ENCODE measurements at places on chromosomes 7 and 10. TPM values are rescaled to one million over a fixed set of nuclear protein-coding genes. Genes with fewer than 3 reads are reported as not detected.

- H3K4me3 ChIP-seq: no peak within 1 kb of the TSS
- DNase-seq: no peak
- peaks cover 28% of the 10 kb centered on the region for H3K27me3 ChIP-seq
- no peak within 1 kb of the TSS for H3K27ac ChIP-seq
- H3K36me3 ChIP-seq: no peaks in the 10 kb centered on the region
Measured at GRCh38 chr7:151186640-151187408, at the start of gene ASB10. ASB10 (minus strand) TSS chr7:151187250; CDS start chr7:151187130, 120 bp downstream.

GRCh38 chr10:81081887-81082620 lies 544.4 kb downstream of the SH2D4B start:
- DNase-seq: no peak
- no peak overlapping the region for H3K4me3 ChIP-seq
- H3K4me1 ChIP-seq: no peaks in the 10 kb centered on the region
- no peaks in the 10 kb centered on the region for H3K27me3 ChIP-seq
- no peaks in the 10 kb centered on the region for H3K36me3 ChIP-seq

DNA sequence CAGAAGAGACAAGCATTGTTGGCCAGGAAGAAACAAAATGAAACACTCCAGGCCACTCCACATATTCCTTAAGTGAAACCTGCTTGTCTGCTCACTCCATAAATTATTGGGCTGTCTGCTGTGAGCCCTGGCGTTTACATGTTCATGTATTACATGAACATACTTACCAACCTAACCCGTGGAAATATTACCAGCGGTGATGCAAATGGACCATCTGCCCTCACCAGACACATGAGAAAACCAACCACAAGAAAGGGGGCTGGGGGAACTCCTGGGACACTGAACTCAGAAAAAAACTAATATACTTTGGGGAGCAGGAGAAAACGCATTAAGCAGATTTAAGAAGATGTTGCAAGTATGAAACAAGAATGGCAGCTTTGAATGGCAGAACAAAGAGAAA lies 731.2 kb upstream of the IGFBP3 start:
- no peak overlapping the region for H3K4me3 ChIP-seq
- no peak for DNase-seq
- H3K36me3 ChIP-seq: no peaks in the 10 kb centered on the region

DNA sequence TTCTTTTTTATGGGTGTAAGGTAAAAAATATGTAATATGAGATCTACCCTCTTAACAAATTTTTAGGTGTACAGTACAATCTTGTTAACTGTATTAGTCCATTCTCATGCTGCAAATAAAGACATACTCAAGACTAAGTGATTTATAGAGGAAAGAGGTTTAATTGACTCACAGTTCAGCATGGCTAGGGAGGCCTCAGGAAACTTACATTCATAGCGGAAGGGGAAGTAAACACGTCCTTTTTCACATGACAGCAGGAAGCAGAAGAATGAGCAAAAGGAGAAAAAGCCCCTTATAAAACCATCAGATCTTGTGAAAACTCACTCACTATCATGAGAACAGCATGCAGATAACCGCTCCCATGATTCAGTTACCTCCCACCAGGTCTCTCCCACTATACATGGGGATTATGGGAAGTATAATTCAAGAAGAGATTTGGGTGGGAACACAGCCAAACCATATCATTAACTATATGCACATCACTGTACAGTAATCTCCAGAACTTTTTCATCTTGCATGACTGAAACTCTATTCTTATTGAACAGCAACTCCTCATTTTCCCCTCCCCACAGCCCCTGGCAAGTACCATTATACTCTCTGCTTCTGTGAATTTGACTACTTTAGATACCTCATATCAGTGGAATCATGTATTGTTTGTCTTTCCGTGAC lies 127.4 kb downstream of the WNT2 start:
- no peaks in the 10 kb centered on the region for H3K27me3 ChIP-seq
- H3K27ac ChIP-seq: no peak overlapping the region
- no peak overlapping the region for H3K4me3 ChIP-seq
- H3K4me1 ChIP-seq: no peaks in the 10 kb centered on the region
- H3K36me3 ChIP-seq: peaks cover 2% of the 10 kb centered on the region
- no peak for DNase-seq

DNA sequence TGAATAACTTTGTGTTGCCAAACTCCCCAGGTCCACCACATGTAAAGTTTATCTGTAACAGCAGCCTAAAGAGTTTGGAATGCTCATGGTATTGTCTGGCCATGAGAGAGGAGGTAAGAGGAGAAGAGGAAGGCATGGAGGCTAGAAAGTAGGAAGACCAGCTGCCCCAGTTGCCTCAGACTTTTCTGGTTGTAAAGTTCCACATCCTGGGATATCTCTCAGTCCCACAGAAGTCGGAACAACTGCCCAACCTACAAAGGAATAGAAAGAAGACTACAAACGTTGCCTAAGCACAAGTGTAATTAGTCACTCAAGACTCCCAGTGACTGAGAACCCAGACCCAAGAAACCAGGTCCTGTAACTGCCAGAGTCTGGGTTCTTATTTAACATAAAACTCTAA lies 47.3 kb downstream of the CREB3L2 start:
- no peaks in the 10 kb centered on the region for H3K36me3 ChIP-seq
- no peaks in the 10 kb centered on the region for H3K4me1 ChIP-seq
- H3K4me3 ChIP-seq: no peak overlapping the region
- DNase-seq: no peak

Gene FAM185A
- total RNA-seq: 8.2 TPM

GRCh38 chr10:2633630-2634029 lies 433.7 kb upstream of the PFKP start:
- DNase-seq: no peak
- no peaks in the 10 kb centered on the region for H3K36me3 ChIP-seq
- no peaks in the 10 kb centered on the region for H3K27me3 ChIP-seq
- H3K4me3 ChIP-seq: no peak overlapping the region

Gene FGFBP3
- total RNA-seq: 0.52 TPM

DNA sequence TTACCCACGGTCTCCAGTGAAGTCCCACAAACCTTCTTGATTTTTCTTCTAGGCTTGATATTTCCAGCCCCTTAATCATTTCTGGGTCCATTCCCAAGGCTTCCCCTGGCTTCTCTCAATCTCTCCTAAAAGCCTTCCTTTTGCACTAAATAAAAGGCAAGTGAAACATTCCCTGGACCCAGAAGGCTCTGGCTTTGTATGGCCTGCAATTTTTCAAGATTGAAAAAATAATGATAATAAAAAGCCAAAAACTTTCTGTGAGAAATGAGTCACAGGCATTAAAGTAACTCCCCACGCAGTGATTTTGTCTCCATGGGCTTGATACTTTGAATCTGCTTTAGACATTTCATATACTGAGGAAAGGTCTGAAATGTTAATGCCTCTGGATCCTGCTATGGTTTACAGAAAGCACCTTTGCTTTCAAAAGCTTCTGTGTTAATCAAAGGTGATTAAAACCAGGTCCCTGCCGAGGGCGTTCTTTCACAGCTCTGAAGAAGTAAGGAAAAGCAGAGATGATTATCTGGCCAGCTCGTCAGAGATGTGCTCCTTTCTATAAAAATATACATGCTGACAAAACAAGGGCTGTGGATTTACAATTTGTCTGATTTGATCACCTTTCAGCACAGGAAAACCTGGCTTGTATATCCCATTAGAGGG lies 118.9 kb upstream of the TMEM72 start:
- no peaks in the 10 kb centered on the region for H3K36me3 ChIP-seq
- no peaks in the 10 kb centered on the region for H3K27me3 ChIP-seq
- no peak overlapping the region for H3K4me3 ChIP-seq
- no peaks in the 10 kb centered on the region for H3K4me1 ChIP-seq

DNA sequence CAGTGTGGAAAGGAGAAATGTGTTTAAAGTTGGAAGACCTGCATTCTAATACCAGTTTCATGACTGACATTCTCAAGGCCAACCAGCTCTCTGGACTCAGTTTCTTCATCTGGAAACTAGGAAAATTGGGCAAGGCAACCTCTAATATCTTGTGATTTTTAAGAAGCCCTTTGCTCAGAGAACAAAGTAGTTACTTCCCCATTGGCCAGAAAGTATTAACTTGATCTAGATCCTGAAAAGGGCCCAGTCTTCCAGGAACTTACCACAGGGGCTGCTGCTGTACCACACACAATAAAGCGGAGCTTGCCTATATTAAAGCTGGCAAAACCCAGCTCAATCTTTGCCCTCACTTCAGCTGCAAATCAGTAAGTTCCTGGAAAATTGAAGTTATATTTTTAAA lies 155.6 kb upstream of the ADO start:
- no peaks in the 10 kb centered on the region for H3K27me3 ChIP-seq
- H3K4me1 ChIP-seq: no peaks in the 10 kb centered on the region
- no peak for DNase-seq
- no peak overlapping the region for H3K4me3 ChIP-seq

DNA sequence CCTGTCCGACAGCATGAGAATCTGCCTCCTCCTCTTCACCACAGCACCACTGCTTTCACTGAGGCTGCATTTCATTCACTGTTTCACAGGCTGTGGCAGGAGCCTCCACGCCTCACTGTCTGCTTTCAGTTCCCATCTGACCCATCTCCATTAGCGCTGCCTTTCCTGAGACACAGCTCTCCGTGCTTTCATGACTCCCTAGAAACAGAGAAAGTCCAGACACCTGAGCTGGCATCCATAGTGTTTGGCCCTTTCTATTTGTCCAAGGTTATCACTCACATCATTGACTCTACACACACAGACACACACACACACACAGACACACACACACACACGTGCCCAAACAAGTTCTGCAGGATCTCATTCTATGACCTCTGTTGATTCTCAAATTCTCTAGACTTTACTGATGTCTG lies 5.2 kb downstream of the LGI1 start:
- H3K4me3 ChIP-seq: no peak overlapping the region
- no peaks in the 10 kb centered on the region for H3K36me3 ChIP-seq
- peaks cover 32% of the 10 kb centered on the region for H3K27me3 ChIP-seq

DNA sequence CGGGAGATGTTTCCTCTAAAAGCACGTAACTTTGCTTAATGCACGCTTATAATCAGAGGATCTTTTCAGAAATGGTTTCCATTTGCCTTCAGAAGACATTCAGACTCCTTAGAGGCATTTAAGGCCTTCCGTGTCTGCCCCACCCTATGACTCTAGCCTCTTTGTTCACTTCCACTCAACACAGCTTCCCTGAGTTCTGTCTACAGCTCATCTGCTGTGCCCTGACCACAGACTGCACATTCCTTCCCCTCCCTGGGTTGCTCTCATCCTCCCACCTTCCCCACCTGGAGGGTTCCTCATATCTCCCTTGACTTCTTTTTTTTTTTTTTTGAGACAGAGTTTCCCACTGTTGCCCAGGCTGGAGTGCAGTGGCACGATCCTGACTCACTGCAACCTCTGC lies 16.6 kb downstream of the FBH1 start:
- no peak overlapping the region for H3K27ac ChIP-seq
- peaks cover 48% of the 10 kb centered on the region for H3K36me3 ChIP-seq
- no peaks in the 10 kb centered on the region for H3K4me1 ChIP-seq
- H3K27me3 ChIP-seq: no peaks in the 10 kb centered on the region

DNA sequence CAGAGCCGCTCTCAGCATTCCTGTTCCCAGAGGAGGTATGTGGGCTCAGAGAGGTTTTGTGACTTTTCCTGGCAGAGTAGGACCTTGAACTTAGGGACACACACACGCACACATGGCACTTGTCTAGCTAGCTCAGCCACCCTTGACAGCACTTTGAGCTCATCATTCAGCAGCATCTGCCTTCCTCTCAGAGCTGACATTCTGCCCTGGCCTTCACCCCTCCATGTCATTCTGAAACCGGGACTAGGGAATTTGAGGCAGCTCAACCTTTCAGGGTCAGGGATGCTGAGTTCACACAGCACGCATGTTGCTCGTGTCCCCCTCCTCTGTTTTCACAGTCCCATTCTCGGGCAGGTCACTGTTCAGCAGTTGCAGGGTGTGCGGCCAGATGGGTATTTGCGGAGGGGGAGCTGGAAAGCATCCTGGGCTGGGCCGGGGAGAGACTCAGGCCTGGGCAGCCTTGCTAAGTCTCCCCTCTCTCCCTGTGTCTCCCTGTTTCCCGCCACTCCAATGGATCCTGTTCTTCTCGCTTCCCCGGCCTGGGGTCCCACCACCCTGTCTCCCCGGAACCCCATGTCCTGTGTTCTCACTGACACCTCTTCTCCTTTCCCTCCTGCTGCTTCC lies 78.0 kb downstream of the COL13A1 start:
- no peaks in the 10 kb centered on the region for H3K36me3 ChIP-seq
- peaks cover 63% of the 10 kb centered on the region for H3K27me3 ChIP-seq
- H3K4me1 ChIP-seq: no peaks in the 10 kb centered on the region
- no peak overlapping the region for H3K27ac ChIP-seq
- no peak overlapping the region for H3K4me3 ChIP-seq
- no peak for DNase-seq

- no peak for DNase-seq
- H3K4me3 ChIP-seq: no peak overlapping the region
- no peaks in the 10 kb centered on the region for H3K36me3 ChIP-seq
- no peak overlapping the region for H3K27ac ChIP-seq
- no peaks in the 10 kb centered on the region for H3K4me1 ChIP-seq
Measured at GRCh38 chr10:42997151-42997848, 79.6 kb upstream of the RET start.

DNA sequence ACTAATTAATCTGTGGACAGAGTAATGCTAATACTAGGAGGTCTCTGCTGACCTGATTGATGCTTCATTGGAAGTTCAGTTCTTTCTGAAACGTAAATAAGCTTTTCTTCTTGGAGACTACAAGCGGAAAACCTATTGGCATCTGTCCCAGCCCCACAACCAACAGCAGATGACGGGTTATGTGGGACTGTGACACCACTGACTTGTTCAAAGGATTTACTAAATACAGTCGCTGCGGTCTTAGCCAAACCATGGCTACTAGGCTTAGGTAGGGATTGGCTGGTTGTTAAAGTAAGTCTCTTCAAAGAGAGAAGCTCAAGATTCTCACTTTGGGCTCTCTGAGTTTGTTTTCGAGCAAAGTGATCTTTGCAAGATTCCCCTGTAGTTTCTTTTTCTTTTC lies 68.3 kb downstream of the HYCC1 start:
- H3K4me1 ChIP-seq: no peaks in the 10 kb centered on the region
- DNase-seq: no peak
- H3K4me3 ChIP-seq: no peak overlapping the region
- H3K27me3 ChIP-seq: no peaks in the 10 kb centered on the region
- peaks cover 2% of the 10 kb centered on the region for H3K36me3 ChIP-seq

DNA sequence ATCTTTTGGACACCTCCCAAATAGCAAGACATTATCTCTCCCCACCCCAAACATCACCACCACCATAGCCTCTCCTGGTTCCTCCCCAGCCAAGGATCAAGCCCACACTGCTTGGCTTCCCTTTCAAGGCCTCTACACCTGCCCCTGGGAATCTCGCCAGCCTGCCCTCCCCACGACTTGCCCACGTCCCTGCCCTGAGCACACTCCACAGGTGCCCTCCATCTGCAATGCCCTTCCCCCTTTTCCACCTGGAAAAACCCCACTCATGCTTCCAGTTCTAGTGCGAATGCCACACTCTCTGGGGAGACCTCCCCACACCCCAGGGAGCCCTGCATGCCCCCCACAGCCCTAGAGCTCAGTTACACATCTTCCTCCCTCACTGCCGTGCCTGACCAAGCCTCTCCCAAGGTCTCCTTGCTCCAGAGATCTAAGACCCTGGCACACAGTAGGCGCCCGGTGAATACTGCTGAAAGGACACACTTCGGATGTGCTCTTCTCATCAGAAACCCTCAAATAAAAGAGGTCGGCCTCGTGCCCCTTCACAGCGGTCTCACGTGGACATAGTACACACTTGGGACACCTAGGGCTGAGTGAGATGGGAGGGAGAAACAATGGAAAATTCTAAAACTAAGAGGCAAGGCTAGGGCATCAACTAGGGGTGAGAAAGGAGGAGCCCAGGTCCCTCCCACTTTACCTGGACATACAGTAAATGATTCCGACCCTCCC lies 91.4 kb downstream of the DLG5 start:
- no peaks in the 10 kb centered on the region for H3K27me3 ChIP-seq
- DNase-seq: no peak
- H3K4me3 ChIP-seq: no peak overlapping the region
- H3K36me3 ChIP-seq: no peaks in the 10 kb centered on the region
- peaks cover 32% of the 10 kb centered on the region for H3K4me1 ChIP-seq

Gene PDLIM1
- 18.2 TPM for total RNA-seq

Gene C7orf57
- total RNA-seq: 0.05 TPM

Measured in thymus (tissue), 14 donors.